Activated CD8-positive, alpha-beta memory T cell treated with anti-CD3 and anti-CD28 coated beads for 36 hours (primary cell): ENCODE measurements at places on chromosomes 7 and 10. TPM values are rescaled to one million over a fixed set of nuclear protein-coding genes. Genes with fewer than 3 reads are reported as not detected.

MYPN gene
- not detected for total RNA-seq

NPC1L1 gene
- not detected for total RNA-seq

TMEM130 gene
- not detected for total RNA-seq

WDFY4 gene
- not detected for total RNA-seq

HKDC1 gene
- not detected for total RNA-seq

HSPA12A gene
- not detected for total RNA-seq

ADAP1 gene
- total RNA-seq = 68.9 TPM

HOXA1 gene
- total RNA-seq = 0.15 TPM

MACC1 gene
- 0.80 TPM for total RNA-seq

ABCB4 gene
- 0.30 TPM for total RNA-seq

GRM8 gene
- not detected for total RNA-seq

IFIT1B gene
- not detected for total RNA-seq

SPOCK2 gene
- 46.3 TPM for total RNA-seq

GTF2IRD2 gene
- total RNA-seq = 3.6 TPM

SPDYE16 gene
- not detected for total RNA-seq

SPDYE9 gene
- total RNA-seq = not detected

ZWINT gene
- 119 TPM for total RNA-seq

HMX2 gene
- total RNA-seq = not detected

PILRB gene
- 29.9 TPM for total RNA-seq

CLDN4 gene
- total RNA-seq = not detected

ATG9B gene
- total RNA-seq = 6.3 TPM

PLEKHA1 gene
- total RNA-seq = 16.7 TPM

GPER1 gene
- not detected for total RNA-seq

ABCB1 gene
- total RNA-seq = 19.7 TPM

PRSS1 gene
- not detected for total RNA-seq

GIMAP7 gene
- 19.7 TPM for total RNA-seq

ARHGEF35 gene
- total RNA-seq = 4.8 TPM

HTRA1 gene
- total RNA-seq = not detected

AKR1D1 gene
- total RNA-seq = not detected

PARP12 gene
- total RNA-seq = 20.0 TPM

TDRD1 gene
- 0.25 TPM for total RNA-seq

PRSS58 gene
- not detected for total RNA-seq

TAS2R41 gene
- not detected for total RNA-seq

VSTM2A gene
- total RNA-seq = not detected

TMEM184A gene
- total RNA-seq = not detected

VWC2 gene
- not detected for total RNA-seq

ZPBP gene
- total RNA-seq = 0.42 TPM

ELAPOR2 gene
- 2.7 TPM for total RNA-seq

ASB10 gene
- not detected for total RNA-seq

BLNK gene
- total RNA-seq = not detected

MKLN1 gene
- total RNA-seq = 31.3 TPM

MAT1A gene
- total RNA-seq = not detected

AKR1E2 gene
- total RNA-seq = 3.2 TPM
